ENCODE measurements at places on chromosomes 12 and 14.

DNA sequence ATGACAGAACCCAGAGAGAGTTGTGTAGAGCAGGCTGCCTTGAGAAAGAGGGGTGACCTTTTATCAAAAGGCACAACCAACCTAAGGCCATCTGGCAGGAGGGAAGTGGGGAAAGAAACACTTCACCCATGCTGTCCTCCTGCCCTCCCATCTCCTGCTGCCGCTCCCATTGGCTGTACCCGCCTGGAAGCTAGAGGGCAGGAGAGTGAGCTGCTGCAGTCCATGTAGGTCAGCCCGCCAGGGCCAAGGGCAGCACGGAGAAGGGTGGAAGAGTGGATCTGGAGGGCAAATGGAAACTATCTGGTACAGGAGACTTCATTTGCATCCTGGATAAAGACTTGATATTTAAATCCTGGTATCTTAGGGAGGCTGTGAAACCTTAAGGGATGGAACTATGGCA, 11.5 kb upstream of the CABP1 start:
- no peak for DNase-seq

GRCh38 chr12:40208707-40209446, 15.9 kb upstream of the LRRK2 start:
- DNase-seq = no peak

- peak; percentile 63 for DNase-seq
Measured at GRCh38 chr12:55707841-55708694, at the start of gene ITGA7. Gene ITGA7, minus strand, starts transcription at chr12:55707904. Its CDS starts 222 bp downstream, at chr12:55707682.

DNA sequence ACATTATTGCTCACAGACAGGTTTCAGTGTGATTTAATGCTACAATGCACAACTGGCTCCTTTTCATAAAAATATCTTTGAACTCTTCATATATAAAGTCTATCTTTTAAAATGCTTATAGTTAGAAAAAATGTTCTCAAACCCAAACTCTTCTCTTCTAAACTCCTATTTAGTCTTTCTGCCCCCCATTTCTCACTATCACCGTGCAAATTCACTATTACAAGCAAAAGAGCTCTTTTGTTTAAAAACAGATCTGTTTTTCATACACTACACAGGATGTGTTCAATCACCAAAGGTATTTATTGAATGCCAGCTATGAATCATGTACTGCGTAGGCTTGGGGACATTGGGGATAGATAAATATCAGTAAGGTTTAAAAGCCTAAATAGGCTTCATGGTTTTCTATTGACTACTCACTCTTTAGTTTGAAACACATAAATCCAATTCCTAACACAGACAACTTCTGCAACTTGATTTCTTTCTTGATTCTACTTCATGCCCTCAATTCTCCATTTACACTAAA, 692.3 kb downstream of the C12orf50 start:
- DNase-seq = no peak

GRCh38 chr12:2447861-2448260, 346.9 kb upstream of the FKBP4 start:
- no peak for DNase-seq

DNA sequence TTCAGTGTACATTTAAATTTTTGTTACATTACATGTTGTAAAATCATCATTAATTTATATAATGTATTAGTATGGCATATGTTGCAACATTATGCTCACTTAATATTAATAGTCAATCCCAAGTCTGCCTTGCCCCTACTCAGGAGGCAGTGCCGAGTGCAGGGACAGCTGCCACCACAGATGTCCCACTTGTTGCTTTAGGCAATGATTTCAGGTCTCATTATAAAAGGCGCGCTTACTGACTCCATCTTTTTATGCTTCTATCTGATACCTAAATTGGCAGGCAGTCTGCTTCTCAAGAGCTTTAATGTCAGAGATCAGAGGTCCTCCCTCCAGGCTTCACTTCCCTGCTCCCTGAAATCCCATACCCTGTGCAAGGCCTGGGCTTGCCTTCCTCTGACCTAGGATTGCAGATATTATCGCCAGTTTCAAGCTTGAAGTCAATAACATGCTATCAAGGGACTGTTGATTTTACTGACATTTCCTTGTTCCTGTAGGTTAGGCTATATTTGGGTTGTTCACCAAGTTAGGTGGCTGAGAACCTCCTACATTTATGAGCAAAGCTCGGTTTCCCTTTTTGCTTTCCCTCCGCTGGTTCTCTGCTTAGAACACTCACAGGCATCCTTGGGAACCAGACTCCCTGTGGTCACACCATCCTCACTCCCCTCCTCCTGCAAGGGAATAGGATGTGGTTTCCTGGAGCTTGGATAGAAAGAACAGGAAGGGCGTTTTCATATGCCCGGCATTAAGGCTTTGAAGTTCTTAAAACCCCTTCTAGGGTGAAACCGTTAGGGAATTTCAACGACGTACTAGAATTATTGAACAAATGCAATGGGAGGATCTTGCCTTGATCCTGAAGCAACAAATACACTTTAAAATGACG, 208.4 kb upstream of the FKBP4 start:
- DNase-seq = no peak
